Stimulated activated naive CD4-positive, alpha-beta T cell treated with Interleukin-2 at 50 U/mL for 16 hours (primary cell): ENCODE measurements at places on chromosomes 4 and X.

- DNase-seq = no peak
These were observed 34.6 kb downstream of the PRPS2 start for GRCh38 chrX:12825801-12826200.

DNA sequence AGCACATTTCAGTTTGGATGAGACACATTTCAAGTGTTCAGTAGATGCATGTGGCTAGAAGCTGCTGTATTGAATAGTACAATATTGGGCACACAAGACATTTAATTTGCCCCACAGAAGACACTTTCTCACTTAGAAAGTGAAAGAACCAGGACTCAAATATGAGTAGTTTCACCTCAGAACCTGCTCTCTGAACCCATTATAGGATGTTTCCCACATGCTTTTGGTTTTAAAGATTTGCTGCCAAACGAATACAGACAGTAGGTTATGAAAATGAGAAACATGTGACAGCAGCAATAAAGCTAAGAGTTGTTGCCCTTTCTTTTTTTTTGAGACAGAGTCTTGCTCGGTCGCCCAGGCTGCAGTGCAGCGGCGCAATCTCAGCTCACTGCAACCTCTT is 32.3 kb downstream of the C4orf54 start:
- no peak for DNase-seq

DNA sequence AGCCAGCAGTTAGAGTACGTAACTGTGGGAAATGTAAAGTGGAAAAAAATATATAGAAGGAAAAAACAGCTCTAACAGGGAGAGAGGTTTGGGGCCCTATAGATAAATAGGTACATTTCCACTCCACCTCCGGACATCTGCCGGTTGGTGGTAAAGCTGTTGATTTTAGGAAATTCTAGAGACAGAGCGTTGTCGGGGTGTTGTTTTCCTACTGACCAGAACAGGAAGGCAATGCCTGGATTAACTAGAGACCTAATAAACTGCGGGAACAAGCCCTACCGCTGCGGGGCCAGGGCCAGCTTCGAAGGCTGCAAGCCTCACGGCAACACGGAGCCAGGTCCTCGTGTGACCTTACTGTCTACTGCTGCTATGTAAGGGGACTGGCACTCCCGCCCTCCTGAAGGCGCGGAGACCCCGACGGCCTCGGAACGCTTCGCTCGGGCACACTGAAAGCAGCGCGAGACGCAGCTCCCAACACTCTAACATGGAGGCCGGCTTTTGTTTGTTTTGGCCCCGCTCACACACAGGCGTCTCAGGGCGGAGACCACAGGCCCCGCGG is 702 bp upstream of the CDKN2AIP start:
- DNase-seq = peak; percentile 47

DNA sequence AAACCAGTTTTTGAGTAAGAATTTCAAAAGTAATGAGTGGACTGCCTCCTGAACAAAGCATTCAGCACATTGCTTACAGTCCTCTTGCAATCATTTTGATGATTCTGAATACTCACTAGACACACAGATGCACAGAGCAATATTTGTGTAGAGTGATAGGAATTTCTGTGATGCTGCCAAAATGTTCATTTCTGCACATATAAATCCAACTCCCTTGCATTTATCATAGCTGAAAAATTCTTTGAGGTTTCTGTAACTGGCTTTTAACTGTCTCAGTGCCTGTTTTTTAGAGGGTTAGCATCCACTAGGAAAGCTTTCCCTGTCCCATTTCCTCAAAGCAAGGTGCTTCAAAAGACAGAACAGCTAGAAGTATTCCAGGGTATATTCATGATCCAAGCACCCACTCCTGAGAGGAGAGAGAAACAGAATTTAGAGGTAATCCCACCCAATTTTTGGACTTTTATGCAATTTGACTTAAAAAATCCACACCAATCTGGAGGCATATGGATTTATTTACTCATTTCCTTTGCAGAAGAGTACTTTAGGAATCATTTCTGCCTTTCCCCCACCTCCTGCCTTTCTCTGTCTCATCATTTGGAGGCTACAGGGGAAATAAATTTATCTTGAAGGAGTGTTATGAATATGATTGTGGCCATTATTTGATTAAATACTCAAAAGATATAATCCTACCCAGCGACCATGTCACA is 234.5 kb upstream of the SLIT2 start:
- no peak for DNase-seq

GRCh38 chrX:21586001-21586400 is 72.1 kb downstream of the KLHL34 start:
- DNase-seq = no peak
